ENCODE measurements at places on chromosomes 3 and 15.

DNA sequence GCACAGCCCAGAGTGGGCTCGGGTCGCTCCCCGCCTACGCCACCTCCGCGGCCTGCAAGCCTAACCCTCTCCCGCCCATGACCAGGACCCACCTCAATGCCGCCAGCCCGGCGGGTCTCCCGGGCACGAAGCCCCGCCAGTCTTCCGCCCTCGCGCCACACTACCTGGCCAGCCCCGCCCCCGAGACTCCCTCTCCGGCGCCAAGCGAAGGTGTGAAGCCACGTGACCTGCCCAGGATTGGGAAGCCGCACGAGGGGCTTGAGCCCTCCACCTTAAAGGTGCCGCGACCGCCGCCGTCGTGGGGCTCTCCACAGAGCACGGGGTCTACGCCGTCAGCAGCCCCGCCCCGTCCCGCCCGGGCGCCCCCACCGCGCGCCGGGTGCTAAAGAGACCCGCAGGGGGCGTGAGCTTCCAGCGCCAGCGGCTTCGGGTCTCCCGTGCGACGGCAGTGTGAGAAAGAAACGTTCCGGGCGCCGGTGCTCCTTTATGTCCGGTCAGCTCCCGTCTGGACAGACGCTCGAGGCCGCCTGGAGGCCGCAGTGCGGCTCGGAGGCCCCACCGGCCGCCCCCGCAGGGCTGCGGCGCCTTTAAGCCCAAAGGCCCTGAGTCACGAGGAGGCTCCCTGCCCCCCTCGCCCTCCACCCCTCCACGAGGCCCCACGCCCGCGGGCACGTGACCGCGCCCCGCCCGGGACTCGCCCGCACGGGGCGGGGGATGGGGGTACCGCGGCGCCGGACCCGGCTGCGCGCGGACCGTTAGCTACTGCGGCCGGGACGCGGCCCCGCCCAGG is at the start of gene CPEB1:
TSS of gene CPEB1 (minus strand) at position 319 of the 790 bp plus-strand sequence. CDS start 18,904 bp downstream, outside the sequence.
- H3K4me1 ChIP-seq: peaks cover 7% of the 10 kb centered on the region
- no peaks in the 10 kb centered on the region for H3K27me3 ChIP-seq
- H3K27ac ChIP-seq: no peak within 1 kb of the TSS
- peak within 1 kb of the TSS; percentile 33 for H3K4me3 ChIP-seq

DNA sequence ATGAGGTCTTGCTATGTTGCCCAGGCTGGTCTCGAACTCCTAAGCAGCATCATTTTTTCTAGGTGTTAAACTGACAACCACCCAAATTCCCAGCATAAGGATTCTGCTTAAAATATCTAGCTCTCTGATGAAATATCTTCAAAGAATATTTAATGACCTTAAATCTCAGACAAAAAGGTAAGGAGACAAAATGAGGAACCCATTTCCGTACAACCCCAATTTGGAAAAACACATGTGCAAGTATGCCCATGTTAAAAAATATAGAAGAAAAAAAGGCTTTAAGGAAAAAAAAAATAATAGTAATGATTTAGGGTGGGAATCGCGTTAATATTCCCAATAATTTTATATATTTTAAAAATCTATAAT is 1.4 kb upstream of the SACM1L start:
- no peaks in the 10 kb centered on the region for H3K36me3 ChIP-seq
- peaks cover 10% of the 10 kb centered on the region for H3K4me1 ChIP-seq
- DNase-seq: no peak
- no peaks in the 10 kb centered on the region for H3K27me3 ChIP-seq
- H3K27ac ChIP-seq: no peak overlapping the region

DNA sequence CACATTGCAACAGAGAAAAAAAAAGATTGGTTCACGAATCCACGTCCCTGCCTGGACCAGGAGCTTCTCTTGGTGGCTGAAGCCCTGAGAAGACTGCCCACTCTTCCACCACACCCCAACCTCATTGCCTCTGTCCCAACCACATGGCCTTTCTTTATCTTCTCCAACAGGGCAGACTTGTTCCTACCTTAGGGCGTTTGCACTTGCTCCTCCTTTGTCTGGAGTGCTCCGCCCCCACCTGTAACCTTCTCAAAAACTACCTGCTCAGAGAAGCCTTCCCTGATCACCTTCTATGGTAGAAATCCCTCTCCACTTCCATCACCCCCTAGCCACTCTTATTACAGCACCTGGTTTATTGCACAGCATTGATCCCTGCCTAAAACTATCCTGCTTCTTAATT is 64.7 kb downstream of the ITGA11 start:
- H3K4me3 ChIP-seq: no peak overlapping the region
- no peak overlapping the region for H3K27ac ChIP-seq
- no peaks in the 10 kb centered on the region for H3K27me3 ChIP-seq
- DNase-seq: no peak

DNA sequence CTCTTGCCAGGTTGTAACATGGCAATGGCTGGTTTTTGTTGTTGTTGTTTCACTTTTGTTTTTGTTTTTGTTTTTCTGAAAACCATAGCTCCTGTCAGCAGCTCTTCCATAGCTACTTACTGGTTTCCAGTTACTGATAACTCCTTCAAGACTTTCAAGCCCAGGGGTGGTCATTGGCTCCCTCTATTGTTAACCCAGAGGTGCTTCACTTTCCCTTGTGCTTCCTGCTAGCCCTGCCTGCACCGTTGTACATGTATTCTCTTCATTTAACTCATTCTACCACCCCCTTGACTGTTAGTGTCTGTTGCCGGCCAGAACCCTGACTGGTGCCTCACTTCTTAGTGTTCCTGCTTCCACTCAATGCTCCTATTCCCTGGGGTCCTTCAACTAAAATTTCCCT is 4.2 kb upstream of the TRAT1 start:
- no peak overlapping the region for H3K27ac ChIP-seq
- no peaks in the 10 kb centered on the region for H3K36me3 ChIP-seq
- H3K4me3 ChIP-seq: no peak overlapping the region
- H3K4me1 ChIP-seq: no peaks in the 10 kb centered on the region
- H3K27me3 ChIP-seq: no peaks in the 10 kb centered on the region
- DNase-seq: peak; percentile 17

DNA sequence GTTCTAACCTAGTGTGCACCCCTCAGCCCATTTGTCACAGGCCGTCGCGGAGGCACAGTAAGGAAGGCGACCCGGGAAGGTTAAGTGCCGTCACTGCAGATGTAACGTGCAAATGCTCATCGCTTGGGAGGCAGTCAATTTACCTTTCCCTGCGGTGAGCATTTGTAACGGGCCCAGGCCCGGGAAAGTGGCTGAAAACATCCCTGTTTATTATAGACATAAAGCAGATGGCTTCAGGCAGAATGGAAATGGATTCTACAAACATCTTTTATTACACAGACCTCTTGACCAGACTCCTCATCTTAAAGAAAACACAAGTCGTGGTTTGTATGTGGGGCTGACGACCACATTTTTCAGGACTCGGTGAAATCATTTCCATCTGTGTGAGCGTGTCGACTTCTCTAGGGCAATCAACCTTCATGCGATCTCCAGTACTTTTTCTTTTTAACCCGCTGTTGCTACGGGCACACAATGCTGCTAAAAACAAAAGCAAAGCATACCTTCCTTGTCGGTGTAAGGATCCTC is 43.6 kb downstream of the NMNAT3 start:
- no peak for DNase-seq
- H3K36me3 ChIP-seq: no peaks in the 10 kb centered on the region
- no peak overlapping the region for H3K4me3 ChIP-seq

Measured in pancreas (tissue), 10 donors.